ENCODE measurements at places on chromosomes 4 and X. TPM values are rescaled to one million over a fixed set of nuclear protein-coding genes. Genes with fewer than 3 reads are reported as not detected.

GPR143 gene
- not detected for total RNA-seq

VCX gene
- not detected for total RNA-seq

HNRNPDL gene
- 163 TPM for total RNA-seq

IL2RG gene
- total RNA-seq = not detected

ARL9 gene
- total RNA-seq = not detected

- H3K4me3 ChIP-seq = peak overlapping the region; percentile 74
- H3K27me3 ChIP-seq = peaks cover 58% of the 10 kb centered on the region
- peaks cover 7% of the 10 kb centered on the region for H3K4me1 ChIP-seq
Observed at GRCh38 chr4:182449186-182449929, 206.2 kb downstream of the TENM3 start.

DNA sequence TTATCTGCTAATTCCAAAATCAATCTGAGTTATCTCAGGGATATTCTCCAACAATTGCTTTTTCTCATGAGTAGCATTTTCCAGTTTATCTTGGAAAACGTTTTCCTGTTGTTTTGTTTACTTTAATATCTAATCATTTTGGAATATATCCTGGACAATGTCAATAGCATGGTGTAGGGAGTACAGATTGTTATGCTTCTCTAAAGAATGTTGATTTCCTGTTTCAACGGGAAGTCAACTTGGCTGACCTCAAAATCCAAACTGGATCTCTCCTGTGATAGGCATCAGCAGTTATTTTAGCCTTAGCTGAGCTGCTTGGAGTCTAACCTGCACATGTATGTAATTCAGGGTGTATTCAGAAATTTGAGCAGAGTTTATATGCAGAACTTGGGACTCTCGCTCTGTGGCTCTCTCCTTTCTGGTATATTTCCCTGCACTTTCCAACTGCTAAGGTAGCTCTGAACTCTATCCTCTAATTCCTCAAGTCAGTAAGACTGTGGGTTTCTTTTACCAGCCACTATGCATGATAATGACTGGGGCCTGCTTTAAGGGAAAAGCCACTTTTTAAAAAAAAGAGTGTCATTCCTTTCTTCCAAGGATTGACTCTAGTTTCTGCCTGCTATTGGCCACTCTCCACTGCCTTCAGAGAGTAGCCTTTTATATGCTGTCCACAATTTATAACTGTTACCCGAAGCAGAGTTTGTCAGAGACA is 7.7 kb downstream of the PRSS48 start:
- DNase-seq = no peak
- H3K27me3 ChIP-seq = no peaks in the 10 kb centered on the region
- H3K4me1 ChIP-seq = no peaks in the 10 kb centered on the region

DNA sequence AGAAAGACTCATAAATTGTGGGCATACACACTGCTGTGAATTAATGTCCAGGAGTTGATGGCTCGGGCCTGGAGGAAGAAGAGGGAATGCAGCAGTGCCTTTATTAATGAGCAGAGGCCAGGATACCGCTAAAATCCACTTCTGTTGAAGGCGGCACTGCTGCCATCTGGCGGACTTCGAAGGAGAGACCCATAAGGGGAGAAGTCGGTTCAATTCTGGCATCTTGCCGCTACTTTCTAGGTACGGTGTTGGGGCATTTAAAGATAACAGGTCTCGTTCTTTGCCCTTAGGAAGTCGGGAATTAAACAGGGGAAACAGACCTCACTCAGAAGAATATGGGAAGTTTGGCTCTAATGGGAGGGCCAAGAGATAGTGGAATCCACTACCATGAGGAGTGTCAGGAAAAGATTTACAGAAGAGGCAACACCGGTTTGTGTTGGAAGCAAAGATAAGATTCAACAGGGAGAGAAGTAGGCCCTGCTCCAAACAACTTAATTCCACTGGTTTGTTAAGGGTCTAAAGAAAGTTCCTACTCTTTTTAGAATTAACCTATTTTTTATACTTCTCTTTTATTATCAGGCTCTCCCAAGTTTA is 133.6 kb upstream of the GIMD1 start:
- H3K27me3 ChIP-seq = no peaks in the 10 kb centered on the region
- DNase-seq = peak; percentile 35
- H3K36me3 ChIP-seq = no peaks in the 10 kb centered on the region
- peaks cover 13% of the 10 kb centered on the region for H3K4me1 ChIP-seq
- H3K27ac ChIP-seq = no peak overlapping the region

- no peak for DNase-seq
- H3K4me1 ChIP-seq = no peaks in the 10 kb centered on the region
- H3K27ac ChIP-seq = no peak overlapping the region
- H3K27me3 ChIP-seq = no peaks in the 10 kb centered on the region
- no peak overlapping the region for H3K4me3 ChIP-seq
Observed at GRCh38 chrX:139762400-139763183, 54.6 kb upstream of the MCF2 start.

- no peak overlapping the region for H3K4me3 ChIP-seq
- H3K36me3 ChIP-seq = no peaks in the 10 kb centered on the region
- H3K4me1 ChIP-seq = peaks cover 14% of the 10 kb centered on the region
- H3K27me3 ChIP-seq = no peaks in the 10 kb centered on the region
- DNase-seq = no peak
- no peak overlapping the region for H3K27ac ChIP-seq
Observed at GRCh38 chr4:3013839-3014350, 50.5 kb downstream of the GRK4 start.

- DNase-seq = no peak
- H3K4me1 ChIP-seq = 0 out of 2 replicates have a peak, but pooled peaks cover 3% of the 10 kb centered on the region
- no peak overlapping the region for H3K4me3 ChIP-seq
- no peaks in the 10 kb centered on the region for H3K36me3 ChIP-seq
Observed at GRCh38 chr4:4825431-4825830, 34.0 kb upstream of the MSX1 start.

- no peaks in the 10 kb centered on the region for H3K36me3 ChIP-seq
- no peak overlapping the region for H3K4me3 ChIP-seq
- no peaks in the 10 kb centered on the region for H3K27me3 ChIP-seq
- no peaks in the 10 kb centered on the region for H3K4me1 ChIP-seq
- DNase-seq = no peak
Observed at GRCh38 chrX:73447311-73447794, 500 bp downstream of the CDX4 start.

DNA sequence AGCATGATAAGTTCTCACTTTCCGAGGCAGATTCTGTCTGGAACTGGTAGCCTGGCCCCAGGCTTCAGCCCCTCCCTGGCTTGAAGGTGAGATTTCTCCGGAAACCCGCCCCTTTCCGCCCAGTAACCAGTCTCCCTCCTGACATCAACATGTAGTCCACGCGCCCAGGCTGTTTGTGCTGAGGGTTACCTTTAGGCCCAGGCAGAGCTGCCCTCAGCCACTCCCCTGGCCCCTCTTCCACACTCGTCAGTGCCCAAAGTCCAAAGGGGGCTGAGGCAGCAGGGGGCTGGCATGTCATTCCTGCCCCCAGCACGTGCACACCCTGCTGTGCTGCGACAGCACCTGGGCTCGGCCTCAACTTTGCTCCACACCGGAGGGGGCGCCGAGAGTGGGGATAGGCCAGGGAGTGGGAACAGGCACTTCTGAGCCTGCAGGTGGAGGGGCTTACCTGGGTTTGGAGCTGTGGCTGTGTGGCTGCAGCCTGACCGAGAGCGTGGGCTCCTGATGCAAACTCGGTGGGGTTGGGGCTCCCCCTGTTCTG is 69.5 kb upstream of the ANK2 start:
- no peak for DNase-seq
- no peaks in the 10 kb centered on the region for H3K36me3 ChIP-seq
- H3K27ac ChIP-seq = no peak overlapping the region
- H3K27me3 ChIP-seq = no peaks in the 10 kb centered on the region
- no peak overlapping the region for H3K4me3 ChIP-seq
- peaks cover 26% of the 10 kb centered on the region for H3K4me1 ChIP-seq

- H3K27ac ChIP-seq = no peak overlapping the region
- no peak overlapping the region for H3K4me3 ChIP-seq
- peaks cover 52% of the 10 kb centered on the region for H3K36me3 ChIP-seq
- peaks cover 40% of the 10 kb centered on the region for H3K4me1 ChIP-seq
Observed at GRCh38 chr4:82422616-82423015, 7.6 kb downstream of the HNRNPDL start.

DNA sequence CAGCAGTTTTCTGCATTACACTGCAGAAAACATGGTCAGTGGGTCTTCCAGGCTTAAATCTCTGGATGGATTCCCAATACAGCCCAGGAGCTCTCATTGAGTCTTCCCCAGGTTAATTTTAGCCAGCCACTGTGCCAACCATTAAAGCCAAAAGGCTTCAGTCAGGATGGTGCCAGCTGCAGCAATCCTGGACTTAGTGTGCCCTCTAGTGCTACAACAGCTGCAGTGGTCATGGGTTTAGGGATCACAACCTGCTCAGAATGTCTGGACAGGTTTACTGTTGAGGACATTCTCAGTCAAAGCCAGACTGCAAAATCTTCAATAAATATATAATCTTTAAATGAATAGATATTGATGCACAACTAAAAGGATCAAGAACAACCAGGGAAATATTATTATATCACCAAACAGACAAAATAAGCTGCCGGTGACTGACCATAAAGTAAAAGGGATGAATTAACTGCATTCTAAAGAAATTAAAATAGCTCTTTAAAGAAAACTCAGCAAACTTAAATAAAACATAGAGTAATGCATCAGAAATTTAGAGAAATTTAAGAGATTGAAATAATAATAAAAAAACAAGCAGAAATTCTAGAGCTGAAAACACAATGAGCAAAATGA is 639.9 kb downstream of the SPOCK3 start:
- H3K4me1 ChIP-seq = no peaks in the 10 kb centered on the region
- H3K4me3 ChIP-seq = no peak overlapping the region
- DNase-seq = peak; percentile 28
- no peaks in the 10 kb centered on the region for H3K36me3 ChIP-seq

GRCh38 chrX:153582896-153583295 is 16.0 kb downstream of the CCNQ start:
- no peaks in the 10 kb centered on the region for H3K27me3 ChIP-seq
- no peak overlapping the region for H3K4me3 ChIP-seq
- no peaks in the 10 kb centered on the region for H3K36me3 ChIP-seq
- H3K27ac ChIP-seq = no peak overlapping the region
- no peak for DNase-seq
- no peaks in the 10 kb centered on the region for H3K4me1 ChIP-seq

DNA sequence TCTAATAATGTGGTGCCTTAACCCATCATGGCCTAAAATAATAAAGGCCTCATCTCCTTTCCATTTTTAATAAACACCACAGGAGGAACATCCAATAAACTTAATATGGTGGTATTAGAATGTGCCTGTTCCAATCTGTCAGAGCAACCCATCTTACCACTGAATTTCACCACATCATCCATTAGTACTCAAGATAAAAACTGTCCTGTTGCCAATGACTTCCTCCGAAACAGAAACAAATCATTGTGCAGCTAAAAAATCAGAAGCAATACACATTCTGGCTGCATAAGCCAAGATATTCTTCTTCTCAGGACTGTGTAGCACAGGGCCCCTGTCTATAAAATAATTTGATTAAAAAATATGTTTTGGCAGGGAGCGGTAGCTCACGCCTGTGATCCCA is 18.5 kb downstream of the TLR10 start:
- DNase-seq = no peak
- H3K4me3 ChIP-seq = no peak overlapping the region
- no peaks in the 10 kb centered on the region for H3K36me3 ChIP-seq

- peak overlapping the region; percentile 91 for H3K27ac ChIP-seq
- no peak overlapping the region for H3K4me3 ChIP-seq
- DNase-seq = no peak
- H3K4me1 ChIP-seq = peaks cover 67% of the 10 kb centered on the region
Observed at GRCh38 chr4:98517218-98518021, 141.0 kb downstream of the TSPAN5 start.

DNA sequence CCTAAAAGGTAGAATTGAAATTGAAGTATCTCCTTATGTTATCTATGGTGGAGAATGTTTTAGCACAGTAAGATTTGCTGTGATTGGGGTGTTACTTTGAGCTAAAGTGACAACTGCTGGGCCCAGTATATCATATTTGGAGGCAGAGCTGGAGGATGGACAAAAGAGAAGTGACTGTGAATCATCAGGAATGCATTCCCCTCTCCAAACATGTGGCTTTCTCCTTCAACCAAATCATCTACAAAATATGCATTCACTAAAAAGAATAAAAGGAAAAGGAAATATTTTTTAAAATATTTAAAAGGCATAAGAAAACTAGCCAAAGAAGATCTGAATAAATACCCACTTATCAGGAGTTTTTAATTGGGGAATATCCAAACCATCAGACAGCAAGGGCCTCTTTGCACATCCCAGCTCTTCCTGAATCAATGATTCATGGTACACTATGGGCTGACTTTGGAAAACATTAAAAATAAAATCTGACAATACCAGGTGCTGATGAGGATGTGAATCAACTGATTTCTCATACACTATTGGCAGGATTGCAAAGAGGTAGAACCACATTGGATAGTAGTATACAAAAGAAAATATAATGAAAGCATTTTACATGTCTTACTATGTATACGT is 671.7 kb upstream of the NR3C2 start:
- DNase-seq = peak; percentile 82
- H3K4me1 ChIP-seq = peaks cover 20% of the 10 kb centered on the region
- 0 out of 2 replicates have a peak overlapping the region, but pooled peaks have one; percentile 16 for H3K27ac ChIP-seq
- no peaks in the 10 kb centered on the region for H3K27me3 ChIP-seq

GRCh38 chr4:55116450-55116849 is 8.9 kb downstream of the KDR start:
- H3K36me3 ChIP-seq = no peaks in the 10 kb centered on the region
- no peak overlapping the region for H3K27ac ChIP-seq
- H3K4me3 ChIP-seq = no peak overlapping the region
- DNase-seq = peak; percentile 43

GRCh38 chr4:124722071-124722470 is 9.5 kb upstream of the ANKRD50 start:
- H3K27me3 ChIP-seq = no peaks in the 10 kb centered on the region
- H3K4me3 ChIP-seq = no peak overlapping the region
- H3K27ac ChIP-seq = no peak overlapping the region

GRCh38 chrX:48934581-48935300 is 15.9 kb upstream of the PIM2 start:
- H3K4me1 ChIP-seq = no peaks in the 10 kb centered on the region
- H3K27ac ChIP-seq = no peak overlapping the region
- no peaks in the 10 kb centered on the region for H3K27me3 ChIP-seq
- no peaks in the 10 kb centered on the region for H3K36me3 ChIP-seq
- no peak overlapping the region for H3K4me3 ChIP-seq

DNA sequence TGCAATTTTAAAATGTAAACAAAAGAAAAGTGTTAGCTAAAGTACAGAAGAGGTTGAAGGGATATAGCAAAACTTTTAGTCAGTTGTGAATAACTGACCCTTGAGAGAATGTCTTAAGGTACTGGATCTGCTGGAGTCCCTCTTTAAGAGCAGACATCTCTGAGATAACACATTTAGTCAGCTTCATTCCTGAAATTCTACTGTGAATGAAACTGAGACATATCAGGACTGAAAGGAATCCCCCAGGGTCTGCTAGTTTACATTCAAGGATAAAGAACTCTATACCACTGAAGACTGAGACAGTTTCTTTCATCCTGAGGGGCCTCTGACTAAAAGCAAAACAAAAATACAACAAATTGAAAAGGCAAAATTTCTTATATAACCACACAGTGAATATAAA is 54.4 kb downstream of the PGRMC1 start:
- H3K4me3 ChIP-seq = no peak overlapping the region
- no peaks in the 10 kb centered on the region for H3K36me3 ChIP-seq
- DNase-seq = no peak
- H3K27ac ChIP-seq = no peak overlapping the region
- H3K4me1 ChIP-seq = no peaks in the 10 kb centered on the region

- no peak overlapping the region for H3K27ac ChIP-seq
- no peaks in the 10 kb centered on the region for H3K27me3 ChIP-seq
- no peak overlapping the region for H3K4me3 ChIP-seq
- no peaks in the 10 kb centered on the region for H3K4me1 ChIP-seq
- H3K36me3 ChIP-seq = no peaks in the 10 kb centered on the region
Observed at GRCh38 chr4:93178279-93178678, 650.3 kb upstream of the ATOH1 start.

GRCh38 chr4:94135701-94136100 is 72.0 kb upstream of the SMARCAD1 start:
- H3K27ac ChIP-seq = no peak overlapping the region
- no peak overlapping the region for H3K4me3 ChIP-seq
- DNase-seq = no peak
- H3K27me3 ChIP-seq = no peaks in the 10 kb centered on the region
- H3K36me3 ChIP-seq = no peaks in the 10 kb centered on the region
- H3K4me1 ChIP-seq = no peaks in the 10 kb centered on the region
